Activated CD4-positive, alpha-beta T cell treated with anti-CD3 and anti-CD28 coated beads, Interleukin-2, amount 10 ng/mL, durations not matched to agents 7 days and 5 days (primary cell): ENCODE measurements at places on chromosomes 6 and 20.
A peak's percentile ranks its signal among the peaks of the same experiment; 100 is the strongest.

GRCh38 chr6:87828044-87828443 is 126.0 kb upstream of the AKIRIN2 start:
- no peak overlapping the region for H3K4me3 ChIP-seq
- H3K27me3 ChIP-seq = no peaks in the 10 kb centered on the region
- peaks cover 15% of the 10 kb centered on the region for H3K4me1 ChIP-seq
- DNase-seq = no peak
- H3K27ac ChIP-seq = no peak overlapping the region

- H3K27me3 ChIP-seq = peaks cover 17% of the 10 kb centered on the region
- no peak for DNase-seq
- H3K36me3 ChIP-seq = no peaks in the 10 kb centered on the region
- H3K4me3 ChIP-seq = no peak overlapping the region
- no peaks in the 10 kb centered on the region for H3K4me1 ChIP-seq
Observed at GRCh38 chr6:90934966-90935365, 348.1 kb upstream of the MAP3K7 start.

GRCh38 chr6:111521497-111522270 is 38.7 kb upstream of the REV3L start:
- no peak overlapping the region for H3K4me3 ChIP-seq
- no peak for DNase-seq
- peaks cover 43% of the 10 kb centered on the region for H3K4me1 ChIP-seq
- H3K27ac ChIP-seq = no peak overlapping the region
- H3K27me3 ChIP-seq = no peaks in the 10 kb centered on the region
- no peaks in the 10 kb centered on the region for H3K36me3 ChIP-seq

DNA sequence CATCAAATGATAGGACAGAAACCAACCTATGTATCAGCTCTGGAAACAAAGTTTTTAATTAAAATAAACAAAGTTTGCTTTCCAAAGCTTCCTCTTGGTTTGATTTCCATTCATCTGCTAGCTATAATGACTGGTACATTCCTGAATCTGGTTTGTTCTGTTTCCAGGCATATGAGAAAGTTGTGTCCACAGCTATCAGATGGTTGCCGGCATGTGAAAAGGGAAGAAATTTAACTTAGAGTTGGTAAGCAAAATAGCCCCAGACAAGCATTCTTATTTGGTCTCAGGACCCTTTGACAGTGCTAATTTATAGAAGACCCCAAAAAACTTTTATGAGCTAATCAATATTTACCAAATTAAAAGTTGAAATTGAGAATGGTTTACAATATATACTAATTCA is 3.8 kb upstream of the RNF146 start:
- no peak overlapping the region for H3K4me3 ChIP-seq
- peaks cover 28% of the 10 kb centered on the region for H3K27me3 ChIP-seq
- peaks cover 3% of the 10 kb centered on the region for H3K36me3 ChIP-seq
- no peak for DNase-seq
- H3K27ac ChIP-seq = no peak overlapping the region

DNA sequence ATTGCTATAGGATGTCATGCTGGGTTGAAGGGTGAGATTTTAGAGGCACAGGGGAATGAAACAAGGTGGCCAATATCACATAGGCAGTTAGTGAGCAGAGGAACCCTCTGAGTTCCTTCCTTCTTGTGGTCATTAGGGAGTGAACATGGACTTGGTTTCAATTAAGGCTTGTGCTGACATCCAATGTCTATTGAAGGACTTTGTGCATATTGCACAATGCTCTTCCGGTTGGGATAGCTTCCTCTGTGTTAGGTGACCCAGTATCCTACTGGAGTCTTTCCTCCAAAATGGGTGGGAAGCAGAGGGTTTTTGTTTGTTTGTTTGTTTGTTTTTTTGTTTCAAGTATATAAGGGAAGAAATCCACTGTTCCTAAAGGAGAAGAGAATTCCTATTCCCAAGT is 98.5 kb downstream of the HDGFL1 start:
- H3K27ac ChIP-seq = no peak overlapping the region
- H3K36me3 ChIP-seq = no peaks in the 10 kb centered on the region
- H3K27me3 ChIP-seq = no peaks in the 10 kb centered on the region
- H3K4me1 ChIP-seq = no peaks in the 10 kb centered on the region
- no peak overlapping the region for H3K4me3 ChIP-seq

- H3K36me3 ChIP-seq = no peaks in the 10 kb centered on the region
- no peak overlapping the region for H3K27ac ChIP-seq
- DNase-seq = no peak
- no peaks in the 10 kb centered on the region for H3K4me1 ChIP-seq
Observed at GRCh38 chr6:8225113-8225512, 122.8 kb upstream of the EEF1E1 start.

DNA sequence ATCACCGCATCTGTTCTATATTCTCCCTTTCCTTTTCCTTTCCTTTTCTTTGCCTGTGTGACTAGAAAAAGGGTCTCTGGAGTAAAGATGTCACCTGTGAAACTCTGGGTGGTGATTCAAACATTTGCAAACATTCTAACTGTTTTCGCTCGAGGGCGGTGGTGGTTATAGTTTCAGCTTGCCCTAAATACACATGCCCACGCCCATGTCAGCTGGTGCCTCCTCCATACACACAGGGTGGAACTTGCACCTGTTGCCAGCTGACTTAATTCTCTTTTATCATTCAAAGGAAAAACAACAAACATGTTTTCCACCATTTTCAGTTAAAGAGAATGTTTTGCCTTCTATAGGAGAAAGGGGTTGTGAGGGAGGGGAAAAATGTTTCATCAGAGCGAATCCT is 381.9 kb upstream of the ARID1B start:
- DNase-seq = peak; percentile 53
- H3K36me3 ChIP-seq = no peaks in the 10 kb centered on the region
- H3K4me3 ChIP-seq = peak overlapping the region; percentile 62
- peaks cover 56% of the 10 kb centered on the region for H3K4me1 ChIP-seq
